ENCODE measurements at places on chromosomes 13 and 19.

- no peak for DNase-seq
Observed at GRCh38 chr13:57633141-57633949, 1.8 kb downstream of the PCDH17 start.

GRCh38 chr19:56176881-56177280 is 1.1 kb downstream of the GALP start:
- no peak for DNase-seq

DNA sequence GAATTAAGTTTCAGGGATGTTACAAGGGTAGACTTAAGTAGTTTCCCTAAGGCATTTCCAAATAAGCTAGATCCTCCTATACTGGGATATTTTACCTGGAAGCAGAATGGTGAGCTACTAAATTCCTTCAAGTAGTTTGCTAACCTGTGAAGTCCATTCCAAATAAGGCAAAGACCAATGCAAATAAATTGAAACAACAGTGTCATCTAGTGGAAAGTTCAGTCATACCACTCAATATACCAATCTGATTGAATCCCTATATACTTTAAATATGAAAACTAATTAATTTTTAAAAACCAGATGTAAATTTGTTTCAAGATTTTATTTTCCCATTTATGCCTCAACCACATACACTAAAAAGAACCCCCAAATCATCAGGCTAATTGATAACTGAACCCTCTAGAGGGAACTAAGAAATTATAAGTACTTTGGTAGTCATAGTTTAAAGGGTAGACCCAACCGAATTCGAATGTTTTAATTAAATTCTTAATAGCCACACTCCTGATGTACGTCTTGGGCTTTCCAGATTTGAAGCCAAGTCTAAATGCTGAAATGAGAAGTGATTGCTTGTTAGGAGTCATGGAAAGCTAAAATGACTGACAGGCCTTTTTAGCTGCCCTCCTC is 223.7 kb downstream of the TBC1D4 start:
- peak; percentile 63 for DNase-seq

- peak; percentile 54 for DNase-seq
Observed at GRCh38 chr13:36981156-36981743, 17.9 kb downstream of the ALG5 start.
